Activated naive CD4-positive, alpha-beta T cell (primary cell): ENCODE measurements at places on chromosomes 6 and 20.

GRCh38 chr6:125154118-125154760, 666 bp downstream of the TPD52L1 start:
- no peak for DNase-seq

- DNase-seq: no peak
Measured at GRCh38 chr6:62976566-62976965, 234.7 kb upstream of the FKBP1C start.

DNA sequence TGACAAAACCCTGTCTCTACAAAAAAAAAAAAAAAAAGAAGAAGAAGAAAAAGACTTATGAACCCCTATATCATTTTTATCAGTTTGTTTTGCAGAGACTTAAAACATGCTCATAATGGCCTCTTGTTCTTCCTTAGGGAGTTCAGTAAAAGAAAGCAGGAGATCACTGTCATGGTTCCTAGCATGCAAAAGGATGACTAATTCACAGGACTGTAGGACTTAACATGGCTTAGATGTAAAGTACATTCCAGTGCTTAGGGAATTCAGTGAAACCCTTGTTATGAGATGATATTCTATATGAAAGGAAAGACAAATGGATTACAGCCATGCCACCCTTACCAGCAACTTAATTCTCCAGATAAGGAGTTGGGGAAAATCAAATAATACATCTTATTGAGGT, 29.5 kb downstream of the EEF1A1 start:
- no peak for DNase-seq

GRCh38 chr6:113381232-113381631, 475.9 kb upstream of the MARCKS start:
- DNase-seq: no peak
